ENCODE measurements at places on chromosomes 11 and 22.

- no peak for DNase-seq
Observed at GRCh38 chr11:121449123-121449522, 3.0 kb upstream of the SORL1 start.

DNA sequence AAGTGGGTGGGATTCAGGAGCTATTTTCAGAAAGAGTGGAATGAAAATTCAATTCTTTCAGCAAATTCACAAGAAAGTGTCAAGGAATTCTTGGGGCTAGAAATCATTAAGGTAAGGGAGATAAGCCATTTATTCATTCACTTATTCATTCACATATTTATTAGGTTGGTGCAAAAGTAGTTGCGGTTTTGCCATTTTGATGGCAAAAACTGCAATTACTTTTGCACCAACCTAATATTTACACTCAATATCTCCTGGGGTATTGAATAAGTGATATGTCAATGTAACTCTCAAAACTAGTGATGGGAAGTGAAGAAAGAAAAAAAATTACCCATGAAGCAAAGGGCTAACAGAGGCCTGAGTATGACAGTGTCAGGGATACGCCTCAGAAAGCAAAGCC, at the start of gene OR10W1:
Gene OR10W1, minus strand, starts transcription at position 119 of the 400 bp plus-strand sequence. CDS start 402 bp downstream, outside the sequence.
- no peak for DNase-seq

- DNase-seq = peak; percentile 20
Observed at GRCh38 chr11:17760102-17761029, 25.8 kb downstream of the KCNC1 start.

DNA sequence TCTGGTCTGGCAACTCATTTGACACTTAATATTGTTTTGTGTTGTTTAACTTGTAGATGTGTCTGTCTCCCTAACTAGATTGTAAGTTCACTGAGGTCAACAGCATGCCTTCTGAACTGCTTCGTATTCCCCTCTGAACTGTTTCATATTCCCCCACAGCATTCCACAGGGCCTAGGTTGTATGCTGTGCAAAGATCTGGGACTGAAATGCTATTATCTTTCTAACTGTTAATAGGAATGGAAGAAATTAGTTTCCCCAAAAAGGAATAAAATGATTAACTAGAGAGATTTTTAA, 38.2 kb downstream of the ZNRF3 start:
- no peak for DNase-seq

DNA sequence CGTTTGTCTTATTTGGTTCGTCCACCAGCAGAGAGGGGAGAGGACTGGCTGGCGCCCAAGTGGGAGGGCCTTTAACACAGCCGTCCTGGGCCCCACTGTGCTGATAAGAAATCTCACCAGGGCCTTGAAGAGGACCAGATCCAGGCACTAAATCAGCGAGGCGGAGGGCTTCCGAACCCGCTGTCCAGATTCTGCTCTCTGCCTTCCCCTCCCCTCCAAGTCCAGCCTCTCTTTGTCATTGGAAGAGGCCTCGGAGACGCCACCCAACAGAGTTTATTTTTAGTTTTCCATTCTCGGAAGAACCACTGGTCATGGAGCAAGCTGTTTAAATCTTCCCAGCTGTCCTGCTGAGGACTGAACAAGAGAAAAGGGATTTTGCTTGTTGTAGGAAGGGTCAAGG, 9.3 kb upstream of the FXYD6 start:
- DNase-seq = no peak

DNA sequence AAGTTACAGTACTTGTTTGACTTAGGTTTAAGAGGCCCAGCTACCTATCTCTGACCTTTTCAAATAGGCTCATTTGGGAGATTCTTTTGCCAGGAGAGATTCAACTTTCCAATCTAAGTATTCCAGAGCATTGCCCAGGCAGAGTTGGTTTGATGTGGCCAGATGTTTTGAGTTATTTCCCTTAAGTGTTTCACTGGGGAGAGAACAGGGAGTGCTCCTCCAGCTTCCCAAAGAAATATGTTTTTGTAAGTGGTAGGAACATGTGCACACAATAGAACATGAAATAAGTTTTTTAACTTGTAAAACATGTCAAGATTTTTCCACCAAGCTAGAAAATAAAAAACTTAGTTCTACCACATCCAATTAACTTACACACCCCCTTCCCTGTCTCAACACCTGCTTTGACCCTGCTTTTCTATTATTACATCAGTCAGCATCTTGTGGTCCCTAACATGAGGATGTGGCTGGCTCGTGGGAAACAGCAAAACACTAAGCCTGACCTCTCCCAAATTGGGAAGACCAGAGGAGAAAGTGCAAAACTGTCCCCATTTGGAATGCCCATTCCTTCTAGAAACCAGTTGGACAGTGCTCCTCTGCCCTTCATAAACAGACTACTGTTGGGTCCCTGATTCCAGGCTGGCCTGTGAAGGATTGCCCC, 70.4 kb upstream of the RASSF10 start:
- no peak for DNase-seq

GRCh38 chr11:118090545-118091162, 3.9 kb upstream of the SMIM35 start:
- no peak for DNase-seq

DNA sequence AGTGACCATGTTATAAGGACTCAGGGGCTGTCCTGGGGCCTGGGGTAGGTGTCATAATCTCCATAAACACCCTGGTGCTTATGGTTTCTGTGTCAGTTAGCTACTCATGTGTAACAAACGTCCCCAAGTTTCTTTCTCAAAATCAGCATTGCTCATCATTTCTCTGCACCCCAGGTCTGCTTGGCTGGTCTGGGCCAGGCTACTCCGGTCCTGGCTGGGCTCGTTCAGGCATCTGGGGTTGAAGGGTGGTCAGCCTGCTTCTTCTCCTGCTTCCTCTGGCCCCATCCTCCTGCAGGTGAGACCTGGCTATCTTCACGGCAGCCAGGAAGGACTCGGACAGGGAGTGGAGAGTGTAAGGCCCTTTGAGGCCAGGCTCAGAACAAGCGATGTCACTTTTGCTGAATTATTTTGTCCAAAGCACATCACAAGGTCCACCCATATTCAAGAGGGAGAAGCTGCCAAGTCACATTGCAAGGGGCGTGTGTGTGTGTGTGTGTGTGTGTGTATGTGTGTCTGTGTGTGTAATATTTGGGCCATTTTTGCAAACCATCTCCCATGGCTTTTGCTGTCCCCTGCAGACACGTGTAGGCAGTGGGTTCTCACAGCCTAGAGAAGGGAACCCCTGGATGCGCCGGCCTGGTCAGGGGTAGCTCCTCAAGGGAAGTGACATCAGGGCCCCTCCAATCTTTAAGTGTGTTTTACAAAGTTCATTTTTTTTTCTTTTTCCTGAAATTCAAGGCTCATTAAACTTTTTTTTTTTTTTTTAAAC, 535.8 kb downstream of the TBC1D22A start:
- no peak for DNase-seq

DNA sequence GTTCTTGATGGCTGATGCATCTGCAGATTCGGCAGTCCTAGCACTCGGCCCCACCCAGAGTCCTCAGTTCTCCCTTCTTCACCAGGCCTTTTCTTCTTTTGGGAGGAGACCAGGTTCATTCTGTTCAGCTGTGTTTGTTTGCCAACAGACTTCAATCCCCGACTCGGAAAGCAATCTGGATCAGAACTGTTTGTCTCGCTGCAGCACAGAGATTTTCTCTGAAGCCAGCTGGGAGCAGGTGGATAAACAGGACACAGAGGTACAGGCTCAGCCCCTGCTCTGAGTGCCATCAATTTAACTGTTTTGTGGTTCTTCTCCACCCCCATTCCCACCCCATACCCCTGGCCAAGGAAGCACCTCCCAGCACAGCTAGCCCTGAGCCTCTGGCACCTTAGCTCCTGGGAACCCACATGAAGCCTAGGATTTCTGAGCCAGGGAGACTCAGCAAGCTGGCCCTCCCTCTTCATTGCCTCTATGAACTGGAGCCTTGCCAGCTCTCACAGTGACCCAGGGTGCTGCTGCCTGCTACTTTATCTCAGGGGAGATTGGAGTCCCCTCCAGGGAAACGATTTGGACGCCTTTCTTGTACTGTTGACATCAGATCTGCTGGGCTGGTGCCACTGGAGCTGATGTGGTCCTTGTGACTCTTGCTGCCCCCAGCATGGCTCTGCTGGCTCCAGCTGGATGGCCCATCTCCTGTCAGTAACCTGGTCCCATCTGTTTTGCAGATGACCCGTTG, 58.2 kb upstream of the HORMAD2 start:
- no peak for DNase-seq

DNA sequence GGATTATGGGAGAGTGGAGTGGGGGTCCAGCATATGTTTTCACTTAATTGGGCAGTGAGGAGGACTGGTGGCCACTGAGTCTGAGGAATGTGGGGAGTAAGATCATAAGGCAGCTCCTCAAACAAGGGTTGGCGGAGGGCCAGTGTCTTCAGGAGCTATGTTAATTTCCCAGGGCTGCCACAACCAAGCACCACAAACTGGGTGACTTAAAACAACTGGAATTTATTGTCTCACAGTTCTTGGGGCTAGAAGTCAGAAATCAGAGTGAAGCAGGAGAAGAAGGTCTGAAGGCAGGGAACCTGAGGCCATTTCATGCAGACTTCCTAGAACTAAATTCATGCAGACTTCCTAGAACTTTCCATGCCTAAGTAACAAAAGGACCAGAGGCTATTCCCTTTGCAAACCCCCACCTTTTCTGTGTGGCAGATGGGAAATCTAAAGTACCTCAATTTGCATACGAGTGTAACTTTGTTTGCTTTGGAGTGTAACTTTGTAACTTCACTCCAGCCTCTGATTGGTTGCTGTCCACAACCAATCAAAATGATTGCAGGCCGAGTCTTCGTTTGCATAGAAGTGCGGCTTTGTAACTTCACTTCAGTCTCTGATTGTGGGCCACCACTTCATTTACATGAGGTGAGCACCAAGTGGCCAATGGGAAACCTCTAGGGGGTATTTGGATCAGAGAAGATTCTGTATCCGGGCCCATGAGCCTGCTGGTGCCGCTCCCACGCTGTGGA, 50.5 kb upstream of the ZBED5 start:
- peak; percentile 78 for DNase-seq

Measured in HAP-1 (cell line).